ENCODE measurements at places on chromosomes 6 and 20. TPM values are rescaled to one million over a fixed set of nuclear protein-coding genes. Genes with fewer than 3 reads are reported as not detected.

The PSORS1C2 gene
- polyA plus RNA-seq, result not detected

The KIAA0408 gene
- not detected for polyA plus RNA-seq

The CLIC1 gene
- 601 TPM for polyA plus RNA-seq

The LGSN gene
- not detected for polyA plus RNA-seq

The EPPIN gene
- polyA plus RNA-seq, result not detected

The RNF144B gene
- polyA plus RNA-seq, result 0.93 TPM

The RWDD1 gene
- 72.1 TPM for polyA plus RNA-seq

The CFB gene
- polyA plus RNA-seq, result not detected

DNA sequence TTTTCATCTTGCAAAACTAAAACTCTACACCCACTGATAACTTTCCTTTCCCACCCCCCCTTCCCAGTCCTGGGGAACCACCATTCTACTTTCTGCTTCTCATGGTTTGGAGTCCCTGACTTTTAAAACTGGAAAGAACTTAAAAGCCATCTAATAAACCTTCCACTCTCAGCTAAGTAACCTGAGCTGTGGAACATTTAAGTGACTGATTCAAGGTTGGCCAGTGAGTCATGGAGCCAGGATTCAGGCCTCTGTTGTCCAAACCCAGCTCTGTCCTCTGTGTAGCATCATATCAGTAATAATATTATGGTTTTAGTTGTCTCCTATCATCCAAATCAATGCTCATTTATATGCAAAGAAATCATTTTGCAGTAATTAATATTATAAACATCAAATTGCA, 176.0 kb upstream of the NT5E start:
- no peak for DNase-seq

DNA sequence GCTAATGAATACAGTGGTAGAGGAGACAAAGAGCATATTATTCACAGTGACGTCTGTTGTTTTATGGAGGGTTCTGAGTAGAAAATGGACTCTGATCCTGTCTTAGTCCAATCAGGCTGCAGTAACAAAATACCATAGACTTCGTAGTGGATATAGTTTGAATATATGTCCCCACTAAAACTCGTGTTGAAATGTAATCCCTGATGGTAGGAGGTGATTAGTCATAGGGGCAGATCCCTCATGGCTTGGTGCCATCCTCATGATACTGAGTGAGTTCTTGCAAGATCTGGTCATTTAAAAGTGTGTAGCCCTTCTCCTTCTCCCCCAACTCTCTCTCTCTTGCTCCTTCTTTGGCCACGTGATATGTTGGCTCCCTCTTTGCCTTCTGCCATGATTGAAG, 82.5 kb downstream of the CD83 start:
- DNase-seq, result no peak

- DNase-seq, result no peak
Measured at GRCh38 chr20:57560554-57561355, at the start of gene PCK1. TSS of gene PCK1 (plus strand) at chr20:57561110. CDS start at chr20:57561412, 302 bp downstream.

GRCh38 chr6:21873562-21873961, 280.0 kb downstream of the SOX4 start:
- DNase-seq, result no peak

DNA sequence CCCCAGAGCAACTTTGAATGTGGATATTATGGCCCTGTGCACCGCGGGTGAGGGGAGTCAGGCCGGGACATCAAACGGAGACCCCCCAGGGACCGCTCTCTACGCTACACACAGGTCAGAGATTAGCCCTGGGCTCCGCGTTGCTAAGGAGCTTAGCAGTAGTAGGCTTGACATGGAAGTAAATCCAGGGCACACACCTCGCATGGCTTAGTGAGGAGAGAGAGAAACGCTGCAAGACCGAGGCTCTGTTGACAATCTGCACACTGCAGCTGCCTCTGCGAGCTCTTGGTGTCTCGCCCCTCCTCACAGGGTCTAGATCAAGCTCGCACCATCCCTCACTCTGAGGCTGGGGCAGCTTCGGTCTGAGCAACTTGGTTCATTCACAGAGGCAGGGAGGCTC, 116.1 kb upstream of the CDH4 start:
- no peak for DNase-seq

DNA sequence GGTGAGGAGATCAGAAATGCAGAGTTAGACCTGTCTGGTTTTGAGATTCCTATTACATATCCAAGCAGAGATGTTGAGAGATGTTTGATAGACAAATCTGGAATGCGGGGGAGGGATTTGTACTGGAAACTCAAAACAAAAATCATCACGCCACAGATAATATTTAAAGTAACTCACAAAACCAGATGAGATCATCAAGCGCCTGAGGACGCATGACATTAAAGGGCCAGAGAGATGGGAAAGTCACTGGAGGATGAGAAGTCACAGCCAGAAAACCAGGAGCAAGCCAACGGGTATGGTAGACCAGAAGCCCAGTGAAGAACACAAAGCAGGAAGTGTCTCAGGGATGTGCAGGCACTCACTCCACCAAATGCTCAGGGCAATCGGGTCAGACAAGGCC, 87.7 kb downstream of the DLL1 start:
- no peak for DNase-seq

- DNase-seq, result no peak
Measured at GRCh38 chr6:109722564-109723254, 31.6 kb downstream of the FIG4 start.

DNA sequence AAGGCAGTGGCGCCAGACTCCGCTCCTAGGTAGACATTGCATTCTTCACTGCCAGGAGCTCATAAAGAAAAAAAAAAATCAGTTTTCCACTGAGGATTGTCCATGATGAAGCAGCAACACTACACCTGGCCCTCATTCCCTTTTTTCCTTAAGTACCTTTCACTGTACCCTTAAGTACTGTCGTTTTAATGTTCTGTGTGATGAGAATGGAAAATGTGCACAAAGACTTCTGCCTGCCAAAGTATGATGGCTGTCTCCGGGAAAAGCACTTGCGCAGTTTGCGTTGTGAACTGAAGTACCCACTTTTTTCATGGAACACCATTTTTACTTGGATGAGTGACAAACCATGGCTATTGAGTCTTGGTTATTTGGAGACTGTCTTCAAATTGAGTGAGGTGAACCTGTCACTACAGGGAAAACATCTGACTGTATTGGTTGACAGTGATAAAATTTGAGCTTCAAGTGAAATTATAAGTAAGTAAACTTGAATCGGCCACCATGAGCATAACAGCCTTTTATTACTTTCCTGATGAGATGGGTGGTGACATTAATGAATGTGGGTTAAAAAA, 104.8 kb downstream of the NCOA3 start:
- no peak for DNase-seq

DNA sequence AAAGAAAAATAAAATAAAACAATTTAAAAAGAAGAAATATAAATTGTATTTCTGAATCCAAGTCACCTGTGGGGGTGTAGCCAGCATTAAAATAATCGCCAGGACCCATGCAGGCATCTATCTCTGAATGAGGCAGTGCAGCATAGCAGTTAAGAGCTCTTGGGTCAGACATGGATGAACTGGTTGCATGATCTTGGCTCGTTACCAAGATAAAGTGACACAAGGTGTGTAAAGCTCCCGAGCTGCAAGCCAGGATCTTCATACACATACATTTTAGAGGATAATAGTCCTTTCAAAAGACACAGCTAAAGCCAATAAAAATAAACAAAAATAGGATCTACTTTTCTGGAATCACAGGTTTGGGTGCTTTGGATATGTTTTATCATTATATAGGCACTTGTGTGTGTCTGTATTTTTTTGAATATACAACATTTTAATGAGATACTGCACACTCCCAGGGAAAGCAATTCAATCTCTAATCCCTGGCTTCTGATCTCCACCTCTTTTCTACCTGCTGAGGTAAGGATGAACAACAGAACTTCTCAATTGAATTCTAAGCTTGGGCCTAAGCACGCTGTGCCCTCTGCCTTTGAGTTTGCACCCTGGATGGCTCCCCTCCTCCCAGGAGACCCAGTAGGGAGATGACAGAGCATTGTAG, 8.9 kb downstream of the TRIM10 start:
- no peak for DNase-seq

DNA sequence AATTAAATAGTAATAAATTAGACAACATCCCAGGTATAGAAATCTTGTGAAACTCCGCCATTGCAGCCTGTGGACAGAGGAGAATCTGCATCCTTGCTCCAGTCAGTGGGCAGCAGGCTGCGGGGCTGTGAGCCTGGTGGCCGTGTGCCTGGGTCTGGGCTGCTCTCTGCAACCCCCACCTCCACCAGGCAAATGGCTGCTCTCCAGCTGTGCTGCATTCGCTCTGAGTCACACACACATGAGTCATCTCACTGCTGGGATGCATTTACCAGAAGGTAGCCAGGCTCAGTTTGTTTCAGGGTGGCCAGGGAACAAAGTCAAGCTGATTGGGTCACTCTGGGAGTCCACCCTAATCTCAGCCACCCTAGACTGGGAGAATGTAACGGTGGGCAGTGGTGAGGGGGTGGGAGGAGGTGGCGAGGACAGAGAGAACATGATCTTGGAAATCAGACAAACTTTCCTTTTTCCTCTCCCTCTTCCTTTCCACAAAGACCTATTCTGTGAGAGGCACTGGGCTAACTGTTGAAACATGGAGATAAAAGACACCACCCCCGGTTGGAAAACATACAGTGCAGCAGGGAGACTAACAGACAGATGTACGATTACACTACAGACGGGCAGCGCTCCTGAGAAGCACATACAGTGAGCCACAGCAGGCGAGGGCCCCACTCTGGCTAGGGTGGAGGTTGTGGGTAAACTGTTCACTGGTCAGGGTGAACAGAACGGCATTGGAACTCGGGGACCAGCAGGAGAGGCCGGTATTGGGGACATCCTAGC, 59.2 kb downstream of the TRAM2 start:
- DNase-seq, result no peak

DNA sequence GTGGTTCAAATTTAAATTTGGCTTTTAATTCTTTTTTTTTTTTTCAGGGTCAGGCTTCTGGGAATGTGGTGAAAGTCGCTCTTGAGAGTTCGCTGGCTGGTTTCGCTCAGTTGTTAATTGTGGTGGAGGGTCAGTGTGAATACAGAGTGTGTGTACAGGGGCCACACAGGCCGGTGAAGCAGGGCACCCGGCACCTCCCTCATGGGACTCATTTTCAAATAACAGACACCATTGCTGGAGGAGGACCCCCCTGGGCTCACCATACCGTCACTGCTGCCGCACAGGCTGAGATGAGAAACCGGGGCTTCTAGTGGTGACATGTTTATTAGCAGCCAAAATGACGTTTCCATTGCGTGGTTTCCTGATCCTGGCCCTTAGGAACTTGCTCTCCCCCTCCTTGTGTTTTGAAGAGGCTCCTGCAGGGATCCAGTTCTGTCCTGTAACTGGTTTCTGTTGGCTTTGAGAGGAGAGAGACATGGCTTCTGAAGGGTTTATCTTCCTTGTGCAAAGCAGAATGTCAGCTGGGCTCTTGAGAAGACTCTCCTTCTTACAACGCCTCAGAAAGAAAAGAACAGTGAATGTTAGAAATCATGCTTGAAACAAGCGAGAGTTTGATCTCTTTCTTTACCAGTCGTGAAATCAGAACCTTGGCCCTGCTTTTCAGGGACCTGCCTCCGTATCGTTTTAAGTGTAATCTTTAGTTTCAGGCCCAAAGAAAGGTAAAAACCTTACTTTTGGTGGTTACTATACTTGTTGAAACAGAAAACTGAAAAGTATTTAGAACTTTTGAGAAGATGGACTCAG, 37.8 kb downstream of the DUSP22 start:
- DNase-seq, result no peak

GRCh38 chr20:45813006-45813340, 529 bp downstream of the UBE2C start:
- no peak for DNase-seq

GRCh38 chr6:165760126-165760802, 97.2 kb upstream of the PDE10A start:
- no peak for DNase-seq

GRCh38 chr20:50283922-50284810, 93.5 kb downstream of the CEBPB start:
- DNase-seq, result no peak

DNA sequence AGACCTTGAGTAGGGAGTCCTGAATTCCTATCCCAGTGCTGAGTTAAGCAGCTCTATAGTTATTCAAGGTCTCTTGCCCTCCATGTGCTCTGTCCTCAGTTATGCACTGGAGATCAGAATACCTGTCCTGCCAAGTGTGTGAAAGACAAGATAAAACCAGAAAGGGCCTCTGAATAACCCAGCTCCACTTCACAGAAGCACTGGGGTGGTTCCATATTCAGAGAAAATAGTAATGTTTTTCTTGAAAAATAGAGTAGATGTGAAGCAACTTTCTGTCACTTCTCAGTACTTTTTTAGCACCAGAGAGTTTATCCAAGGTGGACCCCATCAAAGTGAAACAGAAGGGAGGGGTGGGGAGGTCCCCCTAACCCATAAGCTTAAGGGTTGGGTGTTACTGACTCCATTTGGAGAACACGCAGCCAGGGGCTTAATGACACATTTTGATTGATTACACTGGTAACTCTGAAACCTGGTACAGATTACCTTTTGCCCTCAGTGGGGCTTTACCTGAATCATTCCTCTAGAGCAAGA, 509.8 kb upstream of the JARID2 start:
- DNase-seq, result no peak

- DNase-seq, result no peak
Measured at GRCh38 chr6:141195251-141195832, 937.4 kb upstream of the GJE1 start.

DNA sequence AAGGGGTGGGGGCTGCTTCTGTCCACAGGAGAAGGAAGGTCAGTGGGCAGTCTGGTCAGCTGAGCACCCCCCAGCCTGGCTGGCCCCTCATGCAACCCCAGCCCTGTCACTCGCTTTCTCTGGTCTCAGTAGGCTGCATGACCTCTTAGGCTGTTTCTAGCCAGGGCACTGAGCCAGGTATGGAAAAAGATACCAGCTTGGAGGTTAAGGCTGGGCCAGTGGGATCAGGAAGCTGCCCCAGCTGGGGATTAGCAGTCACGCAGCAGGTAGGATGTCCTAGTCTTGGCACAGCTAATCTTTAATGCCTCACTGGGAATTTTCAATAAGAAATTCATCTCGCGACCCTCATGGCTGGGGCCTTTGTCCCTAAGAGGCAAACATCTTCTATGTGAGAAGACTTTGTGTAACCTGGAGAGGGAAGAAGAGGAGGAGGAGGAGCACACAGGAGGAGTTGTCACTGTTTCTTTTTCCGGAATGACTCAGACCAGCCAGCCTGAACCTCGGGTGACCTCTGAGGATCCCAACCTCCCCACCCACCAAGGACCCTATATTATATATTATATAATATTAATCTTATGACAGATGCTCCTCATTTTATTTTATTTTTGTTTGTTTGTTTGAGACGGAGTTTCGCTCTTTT, 2.4 kb upstream of the BPIFA2 start:
- no peak for DNase-seq

DNA sequence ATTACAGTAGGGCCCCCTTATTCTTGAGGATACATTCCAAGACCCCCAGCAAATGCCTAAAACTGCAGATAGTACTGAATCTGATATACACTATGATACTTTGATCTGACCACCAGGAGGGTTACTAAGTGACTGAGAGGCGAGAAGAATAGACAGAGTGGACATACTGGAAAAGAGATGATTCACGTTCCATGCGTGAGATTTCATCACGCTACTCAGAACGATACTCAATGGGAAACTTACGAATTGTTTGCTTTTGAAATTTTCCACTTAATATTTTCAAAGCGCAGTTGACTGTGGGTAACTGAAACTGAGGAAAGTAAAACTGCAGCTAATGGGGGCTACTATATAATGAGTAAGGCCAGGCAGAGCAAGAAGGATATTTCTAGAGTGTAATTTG, 60.8 kb downstream of the STX11 start:
- no peak for DNase-seq
